ENCODE measurements at places on chromosomes 1 and 21.
A peak's percentile ranks its signal among the peaks of the same experiment; 100 is the strongest.

- DNase-seq, result no peak
These were observed 12.1 kb upstream of the CNTN2 start for GRCh38 chr1:205030896-205031295.

DNA sequence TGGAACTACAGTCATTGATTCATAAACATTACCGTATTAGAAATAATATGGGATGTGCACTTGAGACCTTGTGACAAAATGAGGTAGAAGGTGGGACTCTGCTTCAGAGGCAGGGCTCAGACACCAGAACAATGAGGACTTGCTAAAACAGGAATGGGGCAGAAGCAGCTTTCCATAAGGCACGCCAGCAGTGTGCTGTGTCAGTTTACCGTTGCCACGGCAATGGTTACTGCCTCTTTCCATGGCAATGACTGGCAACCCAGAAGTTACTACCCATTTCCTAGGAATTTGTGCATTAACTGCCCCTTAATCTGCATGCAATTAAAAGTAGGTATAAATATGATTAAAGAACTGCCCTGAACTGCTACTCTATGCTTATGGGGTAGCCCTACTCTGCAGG lies 169.0 kb downstream of the CHRM3 start:
- DNase-seq, result no peak

DNA sequence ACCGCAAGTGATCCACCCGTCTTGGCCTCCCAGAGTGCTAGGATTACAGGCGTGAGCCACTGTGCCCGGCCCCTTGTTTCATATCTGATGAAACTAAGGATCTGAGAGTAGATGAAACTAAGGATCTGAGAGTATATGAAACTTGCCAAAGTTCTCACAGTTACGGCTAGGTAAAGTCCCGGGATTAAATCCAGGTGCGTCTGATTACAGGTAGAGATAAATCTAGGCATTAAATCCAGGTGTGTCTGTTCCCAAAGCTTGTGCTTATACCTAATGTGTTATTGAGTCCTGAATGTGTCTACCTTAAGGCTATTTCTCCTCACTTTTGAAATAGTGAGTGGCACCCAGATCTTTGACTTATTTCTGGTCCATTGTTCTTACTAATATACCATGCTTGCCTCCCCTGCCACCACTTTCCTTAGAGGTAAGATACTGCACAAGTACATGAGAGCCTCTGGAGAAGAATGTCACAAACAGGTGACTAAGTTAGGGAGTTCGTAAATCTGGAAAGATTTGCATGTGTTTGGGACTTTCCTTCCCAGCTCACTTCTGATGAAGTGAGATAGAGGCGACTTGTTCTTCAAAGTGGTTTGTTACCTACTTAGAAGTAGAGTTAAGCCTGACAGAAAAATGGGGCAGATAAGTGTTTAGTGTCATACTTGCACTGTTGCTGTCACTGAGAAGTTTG lies 66.5 kb downstream of the AK4 start:
- no peak for DNase-seq

- DNase-seq, result peak; percentile 39
These were observed 31.1 kb upstream of the ZBTB40 start for GRCh38 chr1:22420455-22421053.

- no peak for DNase-seq
These were observed 76.4 kb upstream of the DNAH14 start for GRCh38 chr1:224852901-224853568.

GRCh38 chr1:243942196-243943150 lies 92.4 kb upstream of the AKT3 start:
- DNase-seq, result no peak

GRCh38 chr1:26602378-26602959 lies 72.9 kb downstream of the RPS6KA1 start:
- DNase-seq, result no peak

GRCh38 chr1:38992412-38993111 lies 1.5 kb downstream of the AKIRIN1 start:
- DNase-seq, result no peak

DNA sequence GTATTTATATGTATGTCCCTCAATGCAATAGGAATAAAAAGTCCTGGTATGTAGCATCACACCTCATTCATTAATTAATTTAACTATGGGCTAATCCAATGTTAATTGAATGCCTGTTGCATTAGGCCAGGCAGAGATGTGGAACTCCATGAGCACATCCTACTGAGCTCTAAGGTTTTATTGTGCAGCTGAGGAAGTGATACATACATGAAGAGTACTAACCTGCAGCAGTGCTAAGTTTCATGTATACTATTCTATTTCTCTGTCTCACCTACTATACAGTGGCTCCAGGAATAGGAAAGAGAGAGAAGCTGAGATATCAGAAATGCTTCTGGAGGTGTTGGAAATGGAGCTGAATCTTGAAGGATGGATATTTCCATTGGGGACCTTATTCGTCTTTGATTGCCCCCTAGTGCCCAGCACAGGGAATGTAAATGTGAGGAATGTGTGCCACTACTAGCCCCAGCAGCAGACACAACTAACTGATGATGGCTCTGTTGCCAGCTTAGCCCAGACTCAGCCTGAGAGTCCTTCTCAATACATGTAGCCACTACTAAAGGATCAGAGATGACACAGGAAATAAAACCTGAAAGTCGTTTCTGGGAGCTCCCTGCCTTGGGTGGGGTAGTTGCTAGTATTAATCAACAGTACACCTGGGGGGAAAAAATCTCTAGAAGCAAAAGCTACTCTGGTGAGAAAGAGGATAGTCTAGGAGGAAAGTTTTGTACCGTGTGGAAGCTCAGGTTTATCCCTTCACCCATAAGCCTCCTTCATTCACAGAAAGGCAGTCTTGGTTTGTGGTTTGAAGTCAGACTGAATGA lies 173.3 kb upstream of the FOXD3 start:
- no peak for DNase-seq

DNA sequence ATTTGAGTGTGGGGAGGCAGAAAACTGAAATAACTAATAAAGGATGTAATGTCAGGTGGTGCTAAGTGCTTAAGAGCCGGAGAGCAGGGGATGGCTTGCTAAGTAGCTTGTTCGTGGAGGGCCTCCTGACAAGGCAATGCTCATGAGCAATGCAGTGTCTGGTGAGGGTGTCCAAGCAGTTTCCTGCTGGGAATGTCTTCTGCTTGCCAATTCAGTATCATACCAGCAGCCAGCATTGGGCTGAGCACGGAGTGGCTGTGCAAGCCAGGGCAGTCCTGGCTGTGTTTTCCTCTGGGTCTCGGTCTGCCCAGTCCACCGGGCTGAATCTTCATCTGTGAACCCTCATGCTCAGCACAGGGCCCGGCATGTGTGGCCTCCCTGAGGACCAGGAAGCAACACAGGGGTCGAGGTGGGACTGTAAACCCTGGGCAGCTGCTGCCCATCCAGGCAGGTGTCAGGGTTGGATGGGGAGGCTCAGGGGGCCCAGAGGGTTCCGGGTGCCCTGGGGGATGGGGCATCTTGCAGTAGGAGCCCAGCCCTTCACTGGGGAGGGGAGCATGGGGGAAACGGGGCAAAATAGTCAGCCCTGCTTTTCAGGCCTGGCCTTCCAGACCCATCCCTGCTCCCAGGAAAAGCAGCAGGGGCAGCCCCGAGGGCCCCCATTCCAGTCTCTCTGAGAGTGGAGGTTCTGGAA lies 27.5 kb downstream of the EDN2 start:
- DNase-seq, result no peak

GRCh38 chr1:67811781-67812180 lies 21.5 kb downstream of the GNG12 start:
- no peak for DNase-seq
